ENCODE measurements at places on chromosomes 3 and 15. TPM values are rescaled to one million over a fixed set of nuclear protein-coding genes. Genes with fewer than 3 reads are reported as not detected.

Gene ABTB1
- total RNA-seq = 10.6 TPM

- DNase-seq = no peak
These were observed 501.3 kb downstream of the NTRK3 start for GRCh38 chr15:87755226-87755625.

GRCh38 chr3:52039846-52040245 is 16.5 kb downstream of the DUSP7 start:
- no peak for DNase-seq

DNA sequence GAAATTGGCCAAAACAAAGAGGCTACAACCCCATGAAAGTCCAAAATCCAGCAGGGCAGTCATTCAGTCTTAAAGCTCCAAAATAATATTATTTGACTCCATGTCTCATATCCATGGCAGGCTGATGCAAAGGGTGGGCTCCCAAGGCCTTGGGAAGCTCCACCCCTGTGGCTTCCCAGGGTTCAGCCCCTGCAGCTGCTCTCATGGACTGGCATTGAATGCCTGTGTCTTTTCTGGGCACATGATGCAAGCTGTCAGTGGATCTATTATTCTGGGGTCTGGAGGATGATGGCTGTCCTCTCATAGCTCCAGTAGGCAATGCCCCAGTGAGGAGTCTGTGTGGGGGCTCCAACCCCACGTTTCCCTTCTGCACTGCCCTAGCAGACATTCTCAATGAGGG is 81.8 kb downstream of the ZMAT3 start:
- no peak for DNase-seq

DNA sequence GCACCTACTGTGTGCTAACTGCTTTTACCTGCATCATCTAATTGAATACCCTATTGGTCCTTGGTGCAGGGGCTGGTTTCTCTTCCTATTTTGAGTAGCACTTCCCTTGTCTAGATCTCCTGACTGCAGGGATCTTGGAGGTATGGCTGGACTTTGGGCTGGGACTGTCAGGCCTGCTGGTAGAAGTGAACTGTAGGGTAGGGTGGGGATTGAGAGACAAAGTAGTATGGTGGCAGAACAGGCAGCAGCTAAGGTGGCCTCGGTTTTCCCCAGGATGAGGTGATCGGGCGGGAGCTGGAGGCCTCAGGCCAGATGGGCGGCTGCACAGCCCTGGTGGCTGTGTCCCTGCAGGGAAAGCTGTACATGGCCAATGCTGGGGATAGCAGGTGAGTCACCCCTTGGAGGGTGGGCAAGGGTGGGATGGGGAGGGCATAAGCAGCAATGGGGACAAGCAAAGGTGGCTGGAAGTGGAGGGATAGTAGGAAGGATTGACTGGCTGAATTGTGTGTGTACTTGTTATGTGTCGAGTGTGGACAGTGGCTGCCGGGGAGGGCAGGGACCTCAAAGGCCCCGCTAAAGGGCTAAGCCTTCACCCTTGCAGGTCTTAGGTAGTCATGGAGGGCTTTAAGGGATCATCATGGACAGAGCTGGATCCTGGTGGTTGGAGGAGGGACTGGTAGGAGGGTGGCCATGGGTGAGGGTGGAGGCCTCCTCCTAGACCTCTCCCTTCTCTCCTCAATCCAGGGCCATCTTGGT is 2.0 kb downstream of the PPM1M start:
- DNase-seq = no peak

Data from GM12878 (cell line).